ENCODE measurements at places on chromosomes 5 and 9.

DNA sequence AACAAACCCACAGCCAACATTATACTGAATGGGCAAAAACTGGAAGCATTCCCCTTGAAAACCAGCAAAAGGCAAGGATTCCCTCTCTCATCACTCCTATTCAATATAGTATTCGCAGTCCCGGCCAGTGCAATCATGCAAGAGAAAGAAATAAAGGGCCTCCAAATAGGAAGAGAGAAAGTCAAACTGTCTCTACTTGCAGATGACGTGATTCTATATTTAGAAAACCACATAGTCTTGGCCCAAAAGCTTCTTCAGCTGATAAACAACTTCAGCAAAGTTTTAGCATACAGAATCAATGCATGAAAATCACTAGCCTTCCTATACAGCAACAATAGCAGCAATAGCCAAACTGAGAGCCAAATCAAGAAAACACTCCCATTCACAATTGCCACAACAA lies 333.7 kb upstream of the EDIL3 start:
- DNase-seq: no peak

GRCh38 chr9:123265833-123266232 lies 2.6 kb downstream of the STRBP start:
- DNase-seq: no peak

DNA sequence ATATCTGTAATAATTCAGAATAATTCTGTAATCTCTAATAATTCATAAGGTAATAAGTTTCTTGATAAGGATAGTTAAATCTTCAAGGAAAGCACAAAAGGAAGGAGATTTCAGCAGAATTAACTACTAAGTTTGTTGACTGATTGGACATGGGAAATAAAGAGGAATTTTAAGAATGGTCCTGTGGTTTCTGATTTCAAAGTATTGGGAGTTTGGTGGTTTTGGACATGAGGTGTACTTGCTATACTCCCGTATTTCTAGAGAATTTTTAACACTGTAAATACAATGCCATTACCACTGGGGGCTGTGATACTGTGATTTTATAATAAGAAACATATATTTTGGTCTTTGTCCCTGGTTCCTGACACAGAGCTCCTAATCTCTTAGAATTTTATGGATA lies 123.9 kb downstream of the UNC13B start:
- DNase-seq: no peak

DNA sequence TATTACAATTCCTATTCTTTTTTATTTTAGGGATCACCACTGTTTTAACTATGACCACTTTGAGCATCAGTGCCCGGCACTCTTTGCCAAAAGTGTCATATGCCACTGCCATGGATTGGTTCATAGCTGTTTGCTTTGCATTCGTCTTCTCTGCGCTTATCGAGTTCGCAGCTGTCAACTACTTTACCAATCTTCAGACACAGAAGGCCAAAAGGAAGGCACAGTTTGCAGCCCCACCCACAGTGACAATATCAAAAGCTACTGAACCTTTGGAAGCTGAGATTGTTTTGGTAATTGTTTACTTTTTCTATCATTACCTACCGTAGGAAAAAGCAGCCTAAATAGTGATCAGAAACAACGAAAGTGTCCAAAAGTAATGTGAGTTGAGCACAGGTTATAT lies 6.4 kb downstream of the GABRA6 start:
- no peak for DNase-seq

- no peak for DNase-seq
Observed at GRCh38 chr9:125380406-125380805, 118.8 kb downstream of the GAPVD1 start.

DNA sequence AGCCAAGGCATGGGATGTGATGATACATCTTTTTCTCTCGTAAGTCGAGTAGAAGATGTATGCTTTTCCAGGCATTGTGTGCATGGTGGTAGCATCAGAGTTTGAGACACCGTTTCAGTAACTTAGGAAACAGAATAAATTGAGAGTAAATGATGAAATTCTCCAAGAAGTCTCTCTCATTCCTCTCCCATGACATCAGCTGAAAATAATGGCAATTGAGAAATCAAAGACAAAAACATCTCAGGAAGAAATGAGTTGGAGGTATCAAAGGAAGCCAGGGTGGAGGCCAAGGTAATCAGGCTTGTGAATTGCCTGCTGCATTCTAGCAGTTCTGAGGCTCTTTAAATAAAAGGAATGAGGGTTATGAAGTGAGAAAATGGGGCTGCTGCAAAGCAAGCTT lies 53.9 kb downstream of the SGCD start:
- DNase-seq: no peak

- DNase-seq: no peak
Observed at GRCh38 chr5:123752552-123753179, 240.7 kb downstream of the CSNK1G3 start.

GRCh38 chr5:175860531-175861045 lies 10.8 kb upstream of the CPLX2 start:
- DNase-seq: no peak

- DNase-seq: no peak
Observed at GRCh38 chr9:18499980-18500379, 26.0 kb downstream of the ADAMTSL1 start.

- no peak for DNase-seq
Observed at GRCh38 chr5:52665559-52665958, 122.2 kb upstream of the ITGA1 start.

DNA sequence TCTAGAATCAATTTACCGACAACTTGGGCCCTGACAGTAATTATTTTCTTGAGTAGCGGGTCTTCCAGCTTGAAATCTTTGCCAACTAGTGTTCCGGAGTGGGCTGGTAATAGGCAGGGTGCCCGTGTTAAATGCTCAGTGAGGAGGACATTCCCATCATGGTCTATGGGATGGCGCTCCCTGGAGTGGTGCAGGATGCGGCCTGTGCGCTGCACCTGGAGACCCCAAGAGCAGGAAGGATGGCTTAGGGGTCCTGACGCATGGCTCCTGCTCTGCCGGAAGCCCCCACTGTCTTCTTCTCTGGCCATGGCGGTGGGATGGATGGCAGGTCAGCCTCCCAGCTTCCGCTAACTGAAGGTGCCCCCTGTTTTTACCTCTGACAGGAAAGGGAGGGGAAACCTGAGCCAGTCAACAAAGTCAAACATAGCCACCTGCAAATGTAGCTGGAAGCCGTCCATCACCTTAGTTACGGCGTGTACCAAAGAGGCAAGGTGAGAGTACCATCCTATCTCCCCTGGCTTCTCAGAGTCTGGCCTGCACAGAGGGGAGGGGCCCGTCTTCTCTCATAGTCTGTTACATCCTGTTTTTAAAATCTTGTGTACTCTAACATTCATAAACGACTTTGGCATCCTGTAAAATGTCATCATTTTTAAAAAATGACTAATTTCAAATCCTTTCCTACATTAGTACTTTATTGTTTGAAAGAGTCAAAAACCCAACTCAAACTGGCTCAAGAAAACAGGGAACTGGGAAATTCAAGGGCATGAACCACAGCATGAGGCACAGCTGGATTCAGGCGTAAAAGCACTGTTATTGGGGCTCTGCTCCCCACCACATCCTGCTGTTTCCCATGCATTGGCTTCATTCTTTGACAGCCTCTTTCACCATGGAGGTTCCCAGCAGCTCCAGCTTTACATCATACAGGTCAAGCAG lies 28.5 kb upstream of the UNC5A start:
- DNase-seq: no peak

DNA sequence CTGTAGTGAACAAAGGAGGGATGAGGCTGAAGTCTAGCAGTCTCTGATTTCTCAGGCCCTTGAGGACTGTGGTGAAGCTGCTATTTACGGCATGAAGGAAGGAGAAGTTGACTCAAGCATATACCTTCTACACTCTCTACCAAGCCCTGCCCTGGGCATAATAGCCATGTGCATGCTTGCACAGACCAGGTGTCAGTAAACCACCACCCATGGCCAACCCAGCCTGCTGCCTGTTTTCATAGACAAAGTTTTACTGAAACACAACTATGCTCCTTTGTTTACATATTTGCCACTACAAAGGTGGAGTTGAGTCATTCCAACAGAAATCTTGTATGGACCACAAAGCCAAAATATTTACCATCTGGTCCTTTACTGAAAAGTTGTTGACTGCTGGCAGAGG lies 126.9 kb downstream of the PAPPA start:
- DNase-seq: no peak

DNA sequence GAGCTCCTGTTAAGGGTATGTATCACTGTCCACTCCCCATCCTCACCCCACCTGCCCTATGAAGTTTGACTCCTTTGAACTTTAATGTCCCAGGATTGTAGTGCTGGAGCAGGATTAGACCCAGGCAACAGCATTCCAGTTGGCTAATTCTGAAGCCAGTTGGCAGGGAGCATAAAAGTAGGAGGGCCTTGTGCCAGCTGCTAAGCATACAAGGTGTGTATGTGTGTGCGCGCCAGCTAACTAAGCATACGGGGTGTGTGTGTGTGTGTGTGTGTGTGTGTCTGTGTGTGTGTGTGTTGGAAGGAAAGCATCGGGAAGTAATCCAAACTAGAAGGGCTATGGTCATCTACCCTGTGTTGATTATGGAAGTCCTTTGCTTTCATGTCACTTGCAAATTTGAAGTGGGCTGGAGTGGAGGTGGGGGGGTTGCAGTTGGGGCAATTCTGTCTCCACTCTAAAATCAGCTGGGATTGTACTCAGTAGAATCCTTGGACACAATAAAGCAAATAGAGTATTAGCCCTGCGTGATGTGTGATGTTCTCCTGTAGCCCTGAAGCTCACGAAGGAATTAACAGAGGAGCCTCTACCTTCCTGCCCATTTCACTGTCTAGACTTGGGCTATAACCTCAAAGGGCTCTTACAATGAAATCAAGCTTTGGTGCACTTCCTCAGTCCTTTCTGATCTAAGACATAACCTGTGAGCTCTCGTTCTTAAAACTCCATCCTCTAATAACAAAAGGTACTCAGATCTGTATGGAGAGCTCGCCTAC lies 26.9 kb downstream of the HMGCR start:
- DNase-seq: no peak

DNA sequence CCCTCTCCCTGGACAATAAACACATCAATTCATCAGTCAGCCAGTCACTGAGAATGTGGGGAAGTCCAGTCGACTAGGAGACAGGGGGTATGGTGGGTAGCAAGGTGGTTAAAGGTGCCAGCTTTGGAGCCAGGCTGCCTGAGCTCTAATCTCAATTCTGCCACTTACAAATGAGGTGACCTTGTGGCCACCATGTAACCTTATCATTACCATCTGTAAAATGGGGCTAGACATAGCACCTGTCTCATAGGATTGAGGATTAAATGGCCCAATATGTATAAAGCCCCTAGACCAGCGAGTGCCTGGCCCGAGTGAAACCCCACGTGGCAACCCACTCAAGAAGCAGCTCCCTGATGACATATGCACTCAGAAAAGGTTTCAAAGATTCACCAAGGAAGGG lies 73.3 kb upstream of the TBC1D2 start:
- DNase-seq: no peak

DNA sequence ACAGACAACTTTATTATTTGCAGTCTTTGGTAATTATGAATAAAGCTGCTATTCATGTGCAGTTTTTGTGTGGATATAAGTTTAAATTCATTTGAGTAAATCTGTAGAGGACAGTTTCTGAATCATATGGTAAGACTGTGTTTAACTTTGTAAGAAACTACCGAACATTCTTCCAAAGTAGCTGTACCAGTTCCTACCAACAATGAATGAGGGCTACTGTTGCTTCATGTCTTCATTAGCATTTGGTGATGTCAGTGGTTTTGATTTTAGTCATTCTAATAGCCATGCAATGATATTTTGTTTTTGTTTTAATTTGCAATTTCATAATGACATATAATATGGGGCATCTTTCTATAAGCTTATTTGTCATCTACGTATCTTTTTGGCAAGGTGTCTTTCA lies 501.3 kb upstream of the RORB start:
- DNase-seq: no peak

DNA sequence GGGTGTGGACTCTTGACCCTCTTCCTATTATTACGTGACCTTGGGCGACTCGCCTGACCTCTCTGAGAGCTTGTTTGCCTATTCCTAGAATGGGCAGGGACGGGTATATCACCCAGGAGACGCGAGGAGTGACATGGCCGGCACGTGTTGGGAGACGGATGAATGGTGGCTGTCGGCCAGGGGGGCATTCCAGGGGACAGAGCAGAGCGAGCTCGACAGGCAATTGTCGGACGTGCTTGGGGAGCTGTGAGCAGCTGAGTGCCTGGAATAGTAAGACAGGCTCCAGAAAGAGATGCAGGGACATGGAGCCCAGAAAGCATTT lies 29.3 kb upstream of the UNC5A start:
- DNase-seq: no peak
